ENCODE measurements at places on chromosomes 5 and 9. TPM values are rescaled to one million over a fixed set of nuclear protein-coding genes. Genes with fewer than 3 reads are reported as not detected.

CDC23 gene
- total RNA-seq = 18.2 TPM

KIF27 gene
- total RNA-seq = 2.9 TPM

WNT8A gene
- not detected for total RNA-seq

MEIKIN gene
- not detected for total RNA-seq

SPACA9 gene
- 0.64 TPM for total RNA-seq

ITGA1 gene
- total RNA-seq = 4.6 TPM

PPIC gene
- total RNA-seq = not detected

SPATA31A3 gene
- total RNA-seq = not detected

SNCAIP gene
- not detected for total RNA-seq

OTP gene
- total RNA-seq = not detected

ZNF483 gene
- total RNA-seq = 19.6 TPM

PLGRKT gene
- total RNA-seq = 10.1 TPM

CCIN gene
- total RNA-seq = 0.16 TPM

DEPDC1B gene
- total RNA-seq = 0.27 TPM

OR1K1 gene
- not detected for total RNA-seq

ACTBL2 gene
- not detected for total RNA-seq

EIF4E1B gene
- not detected for total RNA-seq

CDC25C gene
- total RNA-seq = not detected

NUTM2F gene
- total RNA-seq = not detected

GABRA1 gene
- not detected for total RNA-seq

CNTNAP3B gene
- total RNA-seq = not detected

SPATA31D4 gene
- total RNA-seq = not detected

RASEF gene
- total RNA-seq = not detected

DMRT3 gene
- not detected for total RNA-seq

PDE6A gene
- total RNA-seq = not detected

SLC6A18 gene
- not detected for total RNA-seq

FOXD4L6 gene
- not detected for total RNA-seq

OR1J2 gene
- not detected for total RNA-seq

FOXI1 gene
- total RNA-seq = not detected

PCDHA1 gene
- not detected for total RNA-seq

TMEM245 gene
- total RNA-seq = 22.8 TPM

PCDHA9 gene
- not detected for total RNA-seq

CCL27 gene
- not detected for total RNA-seq

FOXD4 gene
- not detected for total RNA-seq

PCDHA3 gene
- total RNA-seq = not detected

PCDHGB3 gene
- total RNA-seq = 0.22 TPM

SUSD3 gene
- 20.6 TPM for total RNA-seq

PCDHA6 gene
- not detected for total RNA-seq

PIK3R1 gene
- total RNA-seq = 461 TPM

TRIM41 gene
- 22.2 TPM for total RNA-seq

CDC20B gene
- total RNA-seq = not detected

ENHO gene
- not detected for total RNA-seq

NUP188 gene
- 49.0 TPM for total RNA-seq

SOHLH1 gene
- not detected for total RNA-seq

BTNL8 gene
- total RNA-seq = not detected

NR4A3 gene
- 129 TPM for total RNA-seq

Measured in CD8-positive, alpha-beta T cell (primary cell).